ENCODE measurements at places on chromosomes 1 and 21.

DNA sequence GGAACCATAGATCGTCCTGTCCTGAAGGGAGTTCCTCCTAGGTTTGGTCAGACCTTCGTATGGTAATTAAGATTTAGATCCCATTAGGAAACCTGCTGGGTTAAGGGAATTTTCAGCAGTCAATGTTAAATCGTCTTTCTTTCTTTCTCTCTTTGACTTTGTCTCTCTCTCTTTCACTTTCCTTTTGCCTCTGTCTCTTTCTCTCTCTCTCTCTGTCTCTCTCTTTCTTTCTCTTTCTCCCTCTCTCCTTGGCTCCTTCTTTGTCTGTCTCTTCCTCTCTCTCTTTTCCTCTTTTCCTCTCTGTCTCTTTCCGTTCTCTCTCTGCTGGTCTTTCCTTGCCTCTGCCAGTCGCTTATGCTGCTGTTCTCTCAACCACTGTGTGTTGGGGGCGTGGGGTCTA is 8.7 kb downstream of the OR2W3 start:
- DNase-seq: no peak

DNA sequence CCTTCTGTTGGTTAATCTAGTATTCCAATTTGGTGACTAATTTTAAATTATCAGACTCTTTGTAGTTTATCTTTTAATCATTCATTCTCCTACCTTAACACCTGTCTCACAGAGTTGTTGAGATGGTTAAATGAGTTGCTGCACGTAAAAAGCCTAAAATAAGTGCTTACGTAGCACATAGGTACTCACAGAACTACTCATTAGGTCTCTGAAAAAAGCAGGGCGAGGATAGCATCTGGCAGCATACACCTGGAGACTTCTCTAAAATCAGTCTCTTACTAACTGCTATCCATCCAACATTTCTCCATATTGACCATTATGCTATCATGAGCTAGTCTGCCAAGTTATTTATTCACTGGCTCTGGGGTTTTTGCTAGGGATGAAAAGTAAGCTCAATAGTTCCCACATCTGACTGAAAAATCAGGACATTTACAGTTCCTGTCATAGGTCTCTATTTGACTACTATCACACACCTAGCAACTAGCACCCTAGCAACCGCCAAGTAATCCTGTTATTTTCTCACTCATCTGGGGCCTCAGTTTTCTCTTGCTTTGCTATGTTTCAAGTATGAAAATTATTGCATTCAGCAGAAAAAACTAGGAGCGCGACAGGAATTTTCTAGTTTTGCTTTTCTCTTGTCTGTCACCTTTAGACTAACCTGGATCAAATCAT is 11.2 kb downstream of the CSDE1 start:
- DNase-seq: no peak

DNA sequence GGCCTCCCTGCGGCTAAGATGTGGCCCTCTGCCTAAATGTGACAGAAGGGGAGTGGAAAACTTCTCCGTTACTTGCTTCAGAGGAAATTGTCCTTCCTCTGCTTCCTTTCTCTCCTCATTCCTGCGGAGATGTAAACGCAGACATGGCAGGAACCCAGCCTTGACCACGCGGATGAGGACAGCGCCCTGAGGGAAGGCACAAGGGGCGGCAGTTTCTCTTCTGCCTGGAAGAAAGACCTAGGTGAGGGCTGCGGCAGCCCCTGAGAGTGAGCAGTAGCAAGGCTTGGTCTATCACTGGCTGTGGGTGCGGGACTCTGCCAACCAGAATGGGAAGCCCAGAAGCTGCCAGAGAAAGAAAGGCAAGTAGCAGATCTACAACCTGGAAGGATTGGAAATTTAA is 14.0 kb upstream of the CTPS1 start:
- DNase-seq: no peak

DNA sequence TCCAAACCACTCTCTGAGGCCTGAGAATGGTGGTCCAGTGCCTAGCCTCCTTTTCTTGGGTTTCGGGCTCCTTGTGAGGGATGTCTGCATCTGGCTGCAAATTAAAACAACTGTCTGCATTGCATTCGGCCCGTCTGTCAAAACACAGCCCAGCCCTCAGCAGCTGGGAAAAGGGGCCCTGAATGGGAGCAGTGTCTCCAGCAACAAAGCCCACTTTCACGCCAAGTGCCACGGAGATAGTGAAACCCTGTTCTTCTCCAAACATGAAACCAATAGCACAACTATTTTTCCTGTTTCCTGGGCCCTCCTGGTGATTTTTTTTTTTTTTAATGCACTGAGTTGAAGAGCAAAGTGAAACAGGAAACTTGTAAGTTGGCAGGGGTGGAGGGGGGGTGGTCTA is 138.4 kb downstream of the PLXNA2 start:
- no peak for DNase-seq

- no peak for DNase-seq
These were observed 58.7 kb upstream of the KIAA1614 start for GRCh38 chr1:180854001-180854400.

DNA sequence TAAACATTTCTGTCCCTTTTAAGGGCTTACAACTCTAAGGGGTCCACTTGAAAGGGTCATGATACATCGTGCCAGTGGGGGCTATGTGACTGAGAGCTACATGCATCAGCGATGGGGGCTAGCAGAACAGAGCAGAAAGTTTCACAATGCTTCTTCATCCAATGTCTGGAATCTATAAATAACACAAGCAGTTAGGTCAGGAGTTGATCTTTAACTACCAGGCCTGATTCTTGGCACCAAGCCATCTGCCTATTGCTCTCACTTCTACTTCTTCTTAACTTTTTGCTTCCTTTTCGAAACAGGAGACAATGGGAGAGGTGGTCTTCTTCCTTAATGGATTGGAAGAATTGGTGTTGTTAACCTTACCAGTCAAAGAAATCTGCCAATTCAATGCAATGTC is 410.0 kb downstream of the TGFB2 start:
- DNase-seq: no peak

DNA sequence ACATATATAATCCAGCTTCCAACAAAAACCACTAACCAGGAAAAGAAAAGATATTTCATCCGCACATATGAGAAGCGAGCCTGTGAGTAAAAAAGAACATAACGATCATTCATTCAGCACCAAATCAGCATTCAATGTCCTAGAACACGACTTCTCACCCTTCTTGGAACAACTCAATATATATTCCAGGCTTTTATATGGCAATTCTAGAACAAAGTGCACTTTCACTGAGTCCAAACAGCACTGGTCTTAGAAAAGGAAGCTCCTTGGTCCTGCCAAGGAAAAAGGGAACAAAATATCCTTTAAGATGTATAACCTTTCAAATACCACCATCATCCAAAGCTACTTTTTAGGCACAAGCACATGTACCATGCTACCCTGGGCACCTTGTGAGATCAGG is 44.5 kb downstream of the RPL5 start:
- DNase-seq: no peak

GRCh38 chr1:9065213-9065751 is 4.2 kb downstream of the SLC2A5 start:
- no peak for DNase-seq

DNA sequence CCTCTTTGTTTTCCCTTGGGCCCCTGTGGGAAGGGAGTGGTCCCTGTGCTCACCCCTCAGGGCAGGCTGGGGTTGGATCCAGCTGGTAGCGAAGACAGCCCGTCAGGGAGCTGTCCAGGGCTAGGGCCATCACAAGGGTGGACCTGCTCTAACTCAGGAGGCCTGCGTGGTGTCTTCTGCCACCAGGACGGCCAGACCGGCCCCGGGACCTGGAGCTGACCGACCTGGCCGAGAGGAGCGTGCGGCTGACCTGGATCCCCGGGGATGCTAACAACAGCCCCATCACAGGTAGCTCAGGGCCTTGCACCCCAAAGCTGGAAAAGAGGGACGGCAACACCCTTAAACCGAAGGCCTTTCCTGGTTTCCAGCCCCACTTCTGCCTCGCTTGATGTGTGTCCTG is 64.2 kb upstream of the CNTN2 start:
- no peak for DNase-seq

DNA sequence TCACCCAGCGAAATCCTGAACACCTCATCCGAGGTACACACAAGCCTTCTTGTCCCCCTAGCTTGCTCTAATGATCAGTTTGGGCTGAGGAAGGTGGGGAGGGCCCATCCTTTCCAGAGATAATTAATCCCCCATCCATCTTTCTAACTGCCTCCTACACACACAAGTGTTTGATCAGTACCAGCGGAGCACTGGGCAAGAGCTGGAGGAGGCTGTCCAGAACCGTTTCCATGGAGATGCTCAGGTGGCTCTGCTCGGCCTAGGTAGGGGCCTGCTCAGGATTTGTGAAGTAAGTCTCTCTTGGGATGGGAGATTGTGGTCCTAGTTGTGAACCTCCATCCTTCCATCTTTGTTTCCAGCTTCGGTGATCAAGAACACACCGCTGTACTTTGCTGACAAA is 5.8 kb downstream of the ANXA9 start:
- peak; percentile 19 for DNase-seq

GRCh38 chr1:169091480-169091941 is 15.0 kb upstream of the ATP1B1 start:
- DNase-seq: no peak

GRCh38 chr1:222787729-222788128 is 27.1 kb upstream of the DISP1 start:
- DNase-seq: no peak

DNA sequence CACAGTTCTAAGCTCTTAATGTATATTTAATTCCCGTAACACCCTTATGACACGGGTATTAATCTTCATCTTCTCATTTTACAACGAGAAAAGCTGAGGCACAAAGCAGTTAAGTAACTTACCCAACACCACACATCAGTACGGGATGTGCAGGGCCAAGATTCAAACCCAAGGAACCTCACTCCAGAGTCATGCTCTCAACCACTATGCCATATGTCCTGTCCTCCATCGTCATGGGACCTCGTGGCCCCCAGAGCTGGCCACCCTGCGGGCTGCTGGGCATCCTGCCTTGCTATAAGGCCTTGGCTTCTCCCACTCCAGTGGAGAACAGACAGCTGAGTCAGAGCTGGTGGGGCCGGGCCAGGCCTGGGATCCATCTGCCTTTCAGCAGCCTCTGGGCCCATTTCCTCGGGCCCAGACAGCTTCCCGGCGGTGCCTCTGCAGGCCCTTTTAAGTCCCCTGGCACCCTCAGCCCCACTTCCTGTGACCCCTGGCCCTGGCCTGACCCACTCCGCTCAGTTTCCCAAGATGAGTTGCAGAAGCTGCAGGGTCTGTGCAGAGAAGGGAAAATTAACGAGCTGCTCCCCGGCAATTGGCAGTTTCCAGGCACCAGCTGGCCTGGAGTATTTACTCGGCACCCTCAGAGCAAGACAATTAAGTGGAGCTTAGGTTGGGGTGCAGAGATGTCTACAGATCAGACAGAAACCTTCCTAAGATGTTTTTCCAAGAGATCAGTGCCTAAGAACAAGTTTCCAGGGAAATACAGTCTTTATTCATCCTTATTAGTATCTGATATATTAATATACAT is 98.2 kb downstream of the EPHB2 start:
- peak; percentile 3 for DNase-seq
